ENCODE measurements at places on chromosomes 7 and 10. TPM values are rescaled to one million over a fixed set of nuclear protein-coding genes. Genes with fewer than 3 reads are reported as not detected.

DNA sequence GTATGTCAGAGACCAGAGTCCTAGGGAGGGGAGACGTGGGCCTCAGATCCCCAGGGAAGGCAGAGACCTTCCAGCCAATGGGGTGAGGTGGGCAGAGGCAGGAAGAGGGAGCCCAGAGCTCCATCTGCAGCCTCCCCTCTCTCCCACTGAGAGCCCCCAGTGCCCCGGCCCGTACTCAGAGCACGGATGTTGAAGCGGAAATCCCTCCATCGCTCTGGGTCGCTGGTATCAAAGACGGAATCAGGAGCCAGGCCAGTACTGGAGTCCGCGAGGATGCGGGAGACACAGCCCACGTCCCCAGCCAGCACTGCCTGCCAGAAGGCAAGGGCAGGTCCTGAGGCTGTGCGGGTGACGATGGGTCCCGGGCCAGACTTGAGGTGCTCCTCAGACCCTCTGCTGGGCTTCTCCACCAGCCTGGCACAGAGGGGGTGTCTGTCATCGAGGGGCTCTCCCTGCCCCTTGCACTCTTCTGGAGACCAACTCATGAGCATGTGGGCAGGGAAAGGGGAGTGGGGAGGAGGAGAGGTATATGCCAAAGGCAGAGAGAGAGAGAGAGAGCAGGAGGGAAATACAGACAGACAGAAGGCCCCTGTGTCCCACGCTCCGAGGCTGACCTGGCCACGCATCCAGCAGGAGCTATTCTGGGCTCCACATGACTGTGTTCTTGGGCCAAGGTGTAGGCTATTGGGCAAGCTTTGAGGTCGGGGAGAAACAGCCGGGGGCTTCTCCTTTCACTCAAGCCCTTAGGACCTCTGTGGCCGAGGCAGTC lies at the start of gene ASB10:
ASB10 (minus strand) TSS at position 611 of the 769 bp plus-strand sequence; CDS start at position 491, 120 bp downstream.
- no peaks in the 10 kb centered on the region for H3K4me1 ChIP-seq
- peaks cover 3% of the 10 kb centered on the region for H3K27me3 ChIP-seq

The SLC26A5 gene
- total RNA-seq, result not detected

The MRC1 gene
- total RNA-seq, result 0.05 TPM

DNA sequence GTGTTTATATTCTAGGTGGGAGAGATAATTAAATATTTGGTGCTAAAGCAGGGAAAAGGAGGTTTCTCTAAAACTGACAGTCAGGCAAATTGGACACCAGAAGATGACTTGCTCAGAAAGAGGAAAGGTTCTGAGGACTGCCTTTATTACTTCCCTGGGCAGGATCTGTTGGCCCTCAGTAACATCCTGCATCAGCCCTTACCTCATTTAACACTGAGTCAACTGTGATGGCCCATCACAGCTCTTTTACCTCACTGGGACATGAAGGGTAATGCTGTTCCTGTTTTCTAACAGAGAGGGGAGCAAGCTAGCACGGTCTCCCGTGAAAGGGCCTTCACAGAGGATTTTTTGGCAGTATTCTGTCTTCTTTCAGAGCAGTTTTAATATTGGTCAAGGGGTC lies 12.0 kb downstream of the PPP1R17 start:
- no peaks in the 10 kb centered on the region for H3K4me1 ChIP-seq
- H3K36me3 ChIP-seq, result no peaks in the 10 kb centered on the region
- no peak overlapping the region for H3K4me3 ChIP-seq
- H3K27me3 ChIP-seq, result no peaks in the 10 kb centered on the region
- no peak for DNase-seq

DNA sequence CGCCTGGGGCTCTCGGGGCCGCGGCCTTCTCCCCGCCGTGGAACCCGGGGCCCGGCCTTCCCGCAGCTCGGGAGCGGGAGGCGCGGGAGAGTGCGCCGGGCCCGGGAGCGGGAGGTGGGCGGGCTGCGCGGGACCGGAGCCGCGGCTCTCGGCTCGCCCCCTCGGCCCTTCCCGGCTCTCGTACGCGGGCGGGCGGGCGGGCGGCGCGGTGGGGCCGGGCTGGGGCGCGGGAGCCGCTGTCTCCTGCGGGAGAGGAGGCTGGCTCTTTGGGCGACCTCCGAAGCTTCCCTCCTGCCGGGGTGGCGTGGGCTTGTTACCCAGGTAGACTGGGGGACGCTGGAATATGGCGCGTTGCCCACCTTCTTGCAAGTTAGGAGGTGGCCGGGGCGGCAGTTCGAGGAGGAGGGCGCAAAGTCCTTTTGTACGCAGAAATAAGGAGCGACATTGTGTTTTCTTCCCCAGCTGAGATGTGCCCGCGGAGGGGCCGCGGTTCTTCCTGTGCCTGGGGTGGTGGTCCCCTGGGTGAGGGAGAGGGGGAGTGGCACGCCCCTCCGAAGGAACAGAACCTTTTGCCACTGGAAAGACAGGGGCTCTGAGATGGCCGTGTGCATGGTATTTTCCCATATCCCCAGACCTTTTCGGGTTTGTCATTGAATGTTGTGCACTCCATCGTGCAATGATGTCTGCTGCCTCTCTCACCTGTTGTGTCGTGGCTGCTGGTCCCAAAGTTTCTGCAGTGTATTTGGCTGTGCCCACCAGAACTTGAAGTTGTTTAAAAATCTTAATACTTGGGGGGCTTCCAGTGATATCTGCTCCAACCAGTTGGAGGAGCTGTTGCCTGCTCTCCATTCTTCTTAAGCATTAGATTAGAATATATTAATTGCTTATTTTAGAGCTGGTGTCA lies 844 bp downstream of the NRF1 start:
- peak overlapping the region; percentile 87 for H3K4me3 ChIP-seq
- peaks cover 21% of the 10 kb centered on the region for H3K36me3 ChIP-seq
- H3K4me1 ChIP-seq, result peaks cover 55% of the 10 kb centered on the region
- H3K27ac ChIP-seq, result peak overlapping the region; percentile 91
- no peaks in the 10 kb centered on the region for H3K27me3 ChIP-seq

- no peaks in the 10 kb centered on the region for H3K36me3 ChIP-seq
- no peak for DNase-seq
- peaks cover 6% of the 10 kb centered on the region for H3K27me3 ChIP-seq
- no peaks in the 10 kb centered on the region for H3K4me1 ChIP-seq
- H3K4me3 ChIP-seq, result no peak overlapping the region
These were observed 128.0 kb downstream of the ADRA2A start for GRCh38 chr10:111204838-111205237.
